NCI-H2171 (cell line): ENCODE measurements at places on chromosomes 7 and 10.

GRCh38 chr7:129212596-129212995, 12.2 kb upstream of the AHCYL2 start:
- no peak for DNase-seq

DNA sequence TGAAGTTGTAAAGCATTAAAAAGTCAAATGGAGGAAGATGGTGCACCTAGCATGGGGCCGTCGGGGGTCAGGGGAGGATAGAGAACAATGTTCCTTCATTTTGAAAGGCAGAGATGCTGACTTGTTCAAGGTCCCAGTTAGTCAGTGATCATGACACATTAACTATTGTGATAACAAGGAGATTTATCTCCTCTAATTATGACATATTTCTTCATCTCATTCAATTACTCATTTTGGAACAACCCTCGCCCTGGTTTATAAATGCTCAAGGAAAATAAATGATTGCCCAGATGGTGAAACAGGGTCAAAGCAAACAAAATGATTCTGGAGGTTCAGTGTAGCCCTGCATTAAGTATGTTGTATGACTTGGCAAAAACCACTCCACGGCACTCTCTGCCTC, 106.2 kb downstream of the ITIH5 start:
- no peak for DNase-seq

GRCh38 chr7:19062216-19062615, 55.2 kb downstream of the TWIST1 start:
- DNase-seq, result no peak

DNA sequence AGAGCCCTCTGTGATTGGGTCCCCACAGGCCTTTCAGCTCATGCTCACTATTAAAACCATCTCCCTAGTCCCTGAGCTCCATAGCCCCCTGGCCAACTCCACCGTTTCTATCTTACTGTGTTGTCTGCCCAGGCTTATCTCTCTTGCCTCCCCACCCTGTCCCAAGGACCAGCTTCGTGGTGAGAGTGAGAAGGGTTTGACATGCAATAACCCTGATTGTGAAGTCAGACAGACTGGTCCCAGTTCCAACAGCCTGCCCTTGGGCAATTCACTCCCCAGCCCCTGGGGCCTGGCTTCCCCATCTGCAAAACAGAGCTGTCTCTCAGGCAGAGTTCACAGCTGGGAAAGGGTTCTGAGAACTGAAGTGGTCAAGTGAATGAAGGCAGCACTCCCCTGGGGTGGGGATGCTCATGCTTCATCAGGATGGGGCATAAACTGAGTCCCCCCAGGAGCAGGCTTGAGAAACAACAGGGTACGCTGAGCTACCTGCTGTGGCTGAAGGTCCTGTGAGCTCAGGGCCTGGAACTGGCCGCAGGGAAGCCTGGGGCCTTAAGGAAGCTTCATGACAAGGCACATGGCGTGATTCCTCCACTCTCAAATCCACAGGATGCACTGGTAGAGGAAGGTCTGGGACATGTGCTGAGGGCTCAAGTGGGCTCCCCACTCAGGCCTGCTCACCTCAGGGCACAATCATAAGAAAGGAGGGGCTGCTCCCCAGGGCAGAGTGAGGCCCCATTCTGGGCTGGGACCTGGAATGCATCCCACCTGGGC, 1.8 kb upstream of the PPIF start:
- DNase-seq, result no peak

- no peak for DNase-seq
These were observed 46.6 kb downstream of the BTRC start for GRCh38 chr10:101400585-101400984.

GRCh38 chr7:80137410-80137809, 2.8 kb downstream of the GNAI1 start:
- DNase-seq, result no peak

DNA sequence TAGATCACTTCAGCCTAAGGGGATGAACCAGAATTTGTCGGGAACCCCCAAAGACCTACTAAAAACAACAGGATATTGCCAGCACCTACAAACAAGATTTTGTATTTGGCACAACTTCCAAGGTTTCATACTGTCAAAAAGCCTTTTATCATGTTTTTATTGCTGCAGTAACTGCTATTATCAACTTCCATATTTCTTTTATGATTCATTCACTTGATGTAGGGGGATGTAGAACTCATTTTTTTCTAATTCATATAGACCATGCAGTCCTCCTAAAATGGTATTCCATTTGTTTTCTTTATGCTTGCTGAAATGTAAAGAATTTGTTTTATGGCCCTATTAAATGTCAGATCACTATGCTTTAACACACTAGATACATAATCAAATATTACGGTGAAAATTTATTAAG, 30.0 kb upstream of the WNT16 start:
- DNase-seq, result no peak

- no peak for DNase-seq
These were observed 181.8 kb downstream of the GPR158 start for GRCh38 chr10:25356609-25357008.
